ENCODE measurements at places on chromosomes 1 and 21.

GRCh38 chr1:26797627-26798026, 9.9 kb downstream of the PIGV start:
- no peak for DNase-seq

DNA sequence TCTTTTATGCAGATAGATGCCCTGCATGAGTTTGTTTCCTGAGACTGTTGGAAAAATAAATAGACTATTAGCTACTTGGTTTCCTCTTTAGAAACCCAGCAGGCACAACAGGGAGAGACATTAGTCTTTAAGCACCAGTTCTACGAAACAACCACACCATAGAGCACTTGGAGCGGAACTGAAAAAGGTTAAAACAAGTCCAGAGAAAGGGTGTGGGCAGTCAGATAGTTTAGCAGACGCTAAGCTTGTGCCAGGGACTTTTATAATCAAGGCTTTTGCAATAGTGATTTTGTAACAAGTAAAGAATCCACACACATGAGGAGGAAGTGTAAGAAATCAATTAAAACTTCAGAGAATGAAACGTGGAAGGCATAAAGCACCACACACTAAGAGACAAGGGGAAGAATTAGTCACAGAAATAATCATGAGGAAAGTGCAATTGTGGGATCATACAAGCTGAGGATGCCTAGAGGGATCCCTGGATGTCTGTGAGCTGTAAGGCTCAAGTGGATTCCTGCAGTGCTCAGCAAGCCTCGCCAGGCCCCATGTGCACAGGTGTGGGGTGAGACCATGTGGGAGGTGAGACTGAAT, 37.8 kb upstream of the TLR5 start:
- DNase-seq: peak; percentile 3

DNA sequence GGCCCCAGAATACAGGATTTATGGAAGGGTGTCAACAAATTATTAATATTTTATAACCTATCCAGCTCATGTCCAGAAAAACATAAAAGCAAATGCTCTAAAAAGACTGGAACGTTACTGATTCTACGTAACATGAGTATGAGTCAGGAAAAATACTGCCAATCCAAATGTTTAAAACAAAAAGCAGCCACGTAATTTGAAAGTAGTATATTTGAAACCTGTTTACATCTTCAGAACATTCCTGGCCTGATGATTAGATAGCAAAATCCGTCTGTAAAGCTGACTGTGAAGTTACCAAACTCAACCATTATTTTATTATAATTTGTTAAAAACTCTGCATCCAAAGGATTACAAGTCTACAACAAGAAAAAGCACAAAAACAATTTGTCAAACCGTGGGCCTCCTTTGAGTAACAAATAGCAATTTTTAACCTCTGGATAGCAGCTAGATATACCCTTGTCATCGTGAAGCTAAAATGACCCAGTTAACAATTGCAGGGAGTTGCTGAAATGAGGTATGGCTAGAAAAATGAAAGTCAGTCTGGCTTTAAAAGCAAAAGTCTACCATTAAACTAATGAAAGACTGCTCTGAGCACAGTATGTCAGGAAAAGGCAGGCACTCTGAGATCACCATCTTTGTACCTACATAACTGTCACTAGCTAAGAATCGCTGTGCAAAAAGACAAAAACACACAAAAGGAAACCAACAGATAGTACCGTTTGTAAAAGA, 1.2 kb downstream of the UBR4 start:
- DNase-seq: peak; percentile 89

GRCh38 chr1:166378805-166379204, 212.0 kb upstream of the FAM78B start:
- no peak for DNase-seq

DNA sequence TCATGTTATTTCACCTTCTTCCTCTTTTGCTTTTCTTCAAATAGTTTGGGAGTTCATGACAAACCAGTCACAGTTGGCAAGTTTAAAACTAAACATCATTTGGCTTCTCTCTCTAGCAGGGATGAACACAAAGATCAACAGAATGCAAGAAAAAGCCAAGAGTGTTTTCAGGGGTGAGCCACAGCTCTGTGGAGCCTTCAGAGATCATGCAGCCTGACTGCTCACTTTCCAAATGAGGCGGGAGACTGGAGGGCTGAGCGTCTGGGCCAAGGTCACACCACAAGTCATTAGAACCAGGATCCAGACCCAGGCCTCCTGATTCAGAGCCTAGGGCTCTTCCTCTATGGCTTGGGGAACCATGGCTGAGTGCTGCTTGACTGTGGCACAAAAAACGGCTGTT, 2.7 kb downstream of the DPT start:
- DNase-seq: no peak

- DNase-seq: peak; percentile 96
Measured at GRCh38 chr1:72284348-72285073, 2.2 kb upstream of the NEGR1 start.

GRCh38 chr21:30497065-30497464, at the start of gene KRTAP19-4:
TSS of gene KRTAP19-4 (minus strand) at chr21:30497165. CDS start at chr21:30497110, 55 bp downstream.
- no peak for DNase-seq

DNA sequence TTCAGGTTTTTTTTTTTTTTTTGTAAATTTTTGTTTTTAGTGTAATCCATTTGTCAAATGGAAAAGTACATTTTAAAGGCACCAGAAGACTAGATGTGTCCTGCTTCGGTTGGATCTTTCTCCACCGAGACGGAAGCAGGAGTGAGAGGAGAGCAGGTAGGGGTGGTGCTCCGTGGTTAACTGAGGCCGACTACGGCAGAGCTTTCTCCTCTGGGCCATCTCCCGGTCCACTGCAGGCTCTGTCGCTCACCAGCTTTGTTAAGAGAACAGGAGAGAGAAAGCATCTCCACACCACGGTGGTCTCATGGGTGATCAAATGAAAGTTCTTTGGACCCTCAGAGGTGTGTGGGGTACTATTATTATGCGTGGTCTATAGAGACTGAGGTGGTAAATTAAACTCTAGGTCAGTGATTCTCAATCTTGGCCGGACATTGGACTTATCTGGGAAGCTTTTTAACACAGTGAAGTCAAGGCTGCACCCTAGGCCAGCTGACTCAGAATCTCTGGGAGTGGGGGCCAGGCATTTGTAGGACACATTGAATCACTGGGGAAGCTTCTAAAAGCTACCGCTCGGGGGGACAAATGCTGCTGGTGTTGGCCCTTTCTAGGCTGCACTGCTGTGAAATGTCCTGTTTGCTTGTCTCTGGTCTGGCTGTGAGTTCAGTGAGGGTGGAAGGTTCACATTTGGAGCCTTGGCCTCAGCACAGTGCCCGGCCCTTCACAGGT, 25.0 kb downstream of the ABCA4 start:
- DNase-seq: peak; percentile 71

- no peak for DNase-seq
Measured at GRCh38 chr1:170305777-170306512, 160.2 kb downstream of the NTMT2 start.

- DNase-seq: no peak
Measured at GRCh38 chr1:12678820-12679219, 34.9 kb downstream of the AADACL4 start.

DNA sequence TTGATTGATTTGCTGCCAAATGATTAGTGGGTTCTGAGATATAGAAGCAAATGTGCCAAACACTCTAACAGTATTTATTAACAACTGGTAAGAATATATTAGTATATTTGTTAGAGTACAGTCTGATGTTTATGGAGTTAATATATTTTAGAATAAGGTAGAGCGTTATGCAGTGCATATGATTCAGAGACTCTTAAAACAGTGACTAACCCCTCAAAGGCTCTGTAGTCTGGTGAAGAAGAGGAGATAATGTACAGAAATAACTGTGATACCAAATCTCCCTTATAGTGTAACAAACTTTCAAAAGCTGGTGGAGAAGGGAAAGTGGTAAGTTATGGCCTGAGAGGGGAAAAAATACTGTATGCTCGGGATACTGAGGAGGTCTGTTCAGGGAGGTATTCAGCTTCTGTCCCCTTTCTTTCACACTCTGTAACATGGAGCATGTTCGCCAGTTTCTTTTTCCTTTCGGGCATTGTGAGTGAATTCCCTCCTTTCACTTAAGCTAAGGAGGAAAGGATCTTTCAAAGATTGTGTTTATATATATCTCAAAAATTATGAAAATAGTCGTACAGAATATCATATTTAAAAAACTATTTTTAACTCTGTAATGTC, 121.2 kb downstream of the ADGRL2 start:
- no peak for DNase-seq

DNA sequence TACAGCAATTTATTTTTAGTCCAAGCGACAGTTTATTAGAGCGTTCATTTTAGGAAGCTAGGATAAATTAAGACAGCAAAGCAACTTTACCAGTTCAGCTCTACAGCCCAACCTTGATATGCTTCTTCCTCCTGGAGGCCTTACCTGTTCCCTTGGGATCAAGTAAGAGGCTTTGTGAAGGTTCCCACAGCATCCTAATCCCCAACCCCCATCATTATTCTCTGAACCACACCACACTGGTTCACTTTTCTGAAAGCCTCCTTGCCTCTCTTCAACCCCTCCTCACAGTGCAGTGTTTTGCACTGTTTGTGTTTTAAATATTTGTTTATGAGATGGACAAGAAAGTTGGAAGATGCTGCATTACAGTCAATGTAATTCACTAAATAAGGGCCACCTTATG, 126.3 kb upstream of the CXADR start:
- no peak for DNase-seq

GRCh38 chr1:98364544-98364943, 297.0 kb upstream of the SNX7 start:
- no peak for DNase-seq

DNA sequence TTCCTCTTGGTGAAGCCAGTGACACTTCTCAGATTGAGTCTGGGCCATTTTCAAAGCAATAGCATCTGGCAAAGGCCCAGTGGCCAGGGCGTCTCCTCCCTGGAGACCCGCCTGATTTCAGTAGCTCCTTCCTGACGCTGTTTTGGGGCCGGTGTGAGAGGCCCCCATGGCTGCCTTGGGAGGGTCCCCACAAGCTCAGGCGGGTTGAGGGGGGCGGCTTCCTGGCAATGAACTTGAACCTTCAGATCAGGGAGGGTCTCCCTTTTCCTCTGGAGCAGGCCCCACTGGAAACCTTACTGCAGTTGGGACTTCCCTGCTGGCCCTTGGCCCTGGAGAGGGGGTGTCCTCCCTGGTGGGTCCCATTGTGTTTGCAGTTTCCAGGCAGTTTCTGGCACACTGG, 121.2 kb downstream of the CRYAA start:
- DNase-seq: no peak

DNA sequence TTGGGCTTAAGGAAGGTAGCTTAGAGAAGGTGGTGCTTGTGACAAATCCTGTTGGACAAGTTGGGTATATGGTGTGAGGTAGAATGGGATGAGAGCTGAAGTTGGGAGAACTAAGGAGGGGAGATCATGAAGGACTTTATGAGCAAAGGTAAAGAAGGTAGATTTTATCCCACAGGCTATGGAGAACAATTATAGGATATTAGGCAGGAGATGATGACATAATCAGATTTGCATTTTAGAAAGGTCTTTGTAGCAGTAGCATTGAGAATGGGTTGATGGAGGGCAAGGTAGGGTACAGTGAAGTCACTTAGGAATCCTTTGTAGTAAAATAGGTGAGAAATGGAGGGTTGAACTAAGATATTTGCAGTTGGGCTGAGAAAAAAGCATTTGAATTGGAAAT, 14.9 kb upstream of the TCHH start:
- DNase-seq: no peak

DNA sequence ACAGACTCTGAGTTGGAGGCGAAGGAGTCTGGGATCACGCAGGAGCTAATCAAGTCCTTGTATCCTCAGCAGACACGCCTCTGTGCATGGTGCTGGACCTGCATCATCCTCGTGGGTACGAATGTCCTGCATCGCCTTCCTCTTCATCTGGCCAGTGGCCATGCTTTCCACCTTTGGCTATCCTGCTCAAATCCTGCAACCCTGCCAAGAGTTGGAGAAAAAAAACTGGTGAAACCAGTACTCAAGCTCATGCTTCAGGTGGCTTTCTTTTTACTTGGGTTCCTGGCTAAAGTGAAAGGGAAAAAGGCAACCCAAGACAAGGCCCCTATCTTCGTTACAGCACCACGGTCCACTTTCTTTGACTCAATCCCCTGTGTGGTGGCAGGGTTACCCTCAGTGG, 8.9 kb downstream of the SETSIP start:
- DNase-seq: no peak

GRCh38 chr1:205191622-205192021, 19.9 kb downstream of the DSTYK start:
- DNase-seq: no peak

DNA sequence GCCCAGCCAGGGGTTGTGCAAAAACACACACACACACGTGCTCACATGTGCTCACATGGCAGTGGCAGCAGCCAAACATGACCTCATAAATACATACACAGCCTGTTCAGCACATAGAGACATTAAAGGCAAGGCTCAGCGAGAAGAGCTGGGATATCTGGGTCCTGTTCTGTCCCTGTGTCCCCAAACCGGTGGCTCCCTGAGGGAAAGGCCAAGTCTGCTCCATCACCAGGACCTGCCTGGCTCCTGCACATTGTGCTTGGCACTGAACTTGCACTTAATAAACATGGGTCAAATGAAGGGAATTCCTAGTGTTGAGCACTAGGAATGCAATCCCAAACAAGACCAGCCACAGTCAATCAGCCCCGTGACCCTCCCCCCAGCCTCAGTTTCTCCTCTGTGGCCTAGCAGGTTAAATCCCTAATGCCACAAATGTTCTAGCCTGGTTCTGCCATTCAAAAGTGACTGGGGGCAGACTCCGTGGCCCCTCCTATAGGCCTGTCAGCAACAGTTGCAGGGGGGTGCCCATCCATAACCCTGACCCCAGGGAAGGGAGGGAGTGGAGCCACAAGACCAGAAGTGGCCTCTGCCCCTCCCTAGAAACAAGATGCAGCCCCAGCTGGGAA, 160.9 kb upstream of the VAMP3 start:
- DNase-seq: no peak

- DNase-seq: peak; percentile 77
Measured at GRCh38 chr1:163084330-163084729, 15.2 kb downstream of the RGS4 start.

GRCh38 chr1:180632326-180633056, 669 bp downstream of the XPR1 start:
- DNase-seq: peak; percentile 39

Measured in iris pigment epithelial cell (primary cell).